Ascending aorta (tissue), 2 donors: ENCODE measurements at places on chromosomes 1 and 21. TPM values are rescaled to one million over a fixed set of nuclear protein-coding genes. Genes with fewer than 3 reads are reported as not detected.

MATN1 gene
- total RNA-seq = 0.85 TPM

CNTN2 gene
- 0.32 TPM for total RNA-seq

TGFB2 gene
- total RNA-seq = 9.9 TPM

MYBPHL gene
- not detected for total RNA-seq

OPTC gene
- not detected for total RNA-seq

RBM11 gene
- total RNA-seq = not detected

NUP133 gene
- total RNA-seq = 9.3 TPM

PCAT6 gene
- not detected for total RNA-seq

KRTAP11-1 gene
- total RNA-seq = not detected

GRCh38 chr1:82197606-82198005, 396.9 kb downstream of the ADGRL2 start:
- no peaks in the 10 kb centered on the region for H3K36me3 ChIP-seq
- no peaks in the 10 kb centered on the region for H3K4me1 ChIP-seq
- no peaks in the 10 kb centered on the region for H3K27me3 ChIP-seq
- H3K27ac ChIP-seq = no peak overlapping the region

DNA sequence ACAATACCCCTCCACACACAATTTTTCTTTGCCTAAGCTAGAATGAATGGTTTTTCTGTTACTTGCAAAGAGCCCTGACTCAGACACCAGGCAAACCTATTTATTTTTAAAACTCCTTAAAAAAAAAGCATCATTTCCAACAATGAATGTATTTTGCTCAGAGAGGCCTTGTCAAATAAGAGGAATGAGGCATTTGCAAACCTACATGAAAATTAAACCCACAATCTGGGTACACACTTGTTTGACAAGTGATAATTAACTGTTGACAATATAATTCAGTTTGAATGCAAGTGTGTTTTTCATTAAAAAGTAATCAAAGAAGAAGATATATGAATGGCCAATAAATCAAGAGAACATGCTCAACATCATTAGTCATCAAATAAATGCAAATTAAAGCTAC, 339.5 kb downstream of the PTPRU start:
- no peaks in the 10 kb centered on the region for H3K27me3 ChIP-seq
- DNase-seq = no peak
- no peak overlapping the region for H3K27ac ChIP-seq
- no peaks in the 10 kb centered on the region for H3K36me3 ChIP-seq
- H3K4me3 ChIP-seq = no peak overlapping the region

DNA sequence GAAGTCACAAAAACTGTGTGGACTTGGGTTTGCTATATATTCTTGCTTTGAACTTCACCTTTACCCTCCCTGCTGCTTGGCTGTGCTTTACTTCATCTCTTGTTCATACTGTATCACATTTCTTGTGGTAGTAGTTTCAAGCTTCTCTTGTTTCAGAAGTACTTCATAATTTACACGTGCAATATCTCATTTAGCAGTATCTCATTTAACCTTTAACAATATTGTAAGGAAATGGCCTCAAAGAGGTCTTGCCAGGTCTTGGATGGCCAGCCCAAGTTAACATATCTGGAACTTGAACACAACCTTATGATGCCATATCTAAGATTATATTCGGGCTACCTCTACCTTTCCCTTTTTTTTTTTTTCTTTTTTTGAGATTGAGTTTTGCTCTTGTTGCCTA, 1.7 kb upstream of the TRIM45 start:
- no peaks in the 10 kb centered on the region for H3K36me3 ChIP-seq
- no peaks in the 10 kb centered on the region for H3K27me3 ChIP-seq
- H3K27ac ChIP-seq = no peak overlapping the region
- peaks cover 3% of the 10 kb centered on the region for H3K4me1 ChIP-seq
- no peak for DNase-seq
- no peak overlapping the region for H3K4me3 ChIP-seq

GRCh38 chr1:44621841-44622286, 52.4 kb downstream of the TMEM53 start:
- no peak for DNase-seq
- H3K4me3 ChIP-seq = no peak overlapping the region
- no peak overlapping the region for H3K27ac ChIP-seq
- H3K4me1 ChIP-seq = no peaks in the 10 kb centered on the region
- H3K36me3 ChIP-seq = no peaks in the 10 kb centered on the region

DNA sequence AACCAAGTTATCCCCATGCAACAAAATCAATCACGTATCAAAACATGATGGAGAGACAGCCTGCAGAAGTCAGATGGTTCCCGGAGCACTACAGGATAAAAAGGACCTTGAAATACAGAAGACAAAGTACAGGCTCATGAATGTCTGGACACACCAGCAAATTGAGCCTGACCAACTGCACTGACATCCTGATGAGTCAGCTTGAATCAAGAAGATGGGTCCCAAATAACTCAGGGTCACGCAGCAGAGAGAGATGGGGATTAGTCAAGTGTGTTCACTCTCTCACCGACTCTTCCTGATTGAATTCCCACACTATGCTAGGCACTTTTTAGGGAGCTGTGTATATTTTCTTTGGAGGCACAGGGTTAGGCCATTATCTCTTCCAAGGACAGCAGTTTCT, 71.1 kb upstream of the DIRAS3 start:
- DNase-seq = no peak
- H3K4me3 ChIP-seq = no peak overlapping the region
- H3K36me3 ChIP-seq = no peaks in the 10 kb centered on the region
- H3K4me1 ChIP-seq = no peaks in the 10 kb centered on the region

- no peaks in the 10 kb centered on the region for H3K27me3 ChIP-seq
- H3K4me3 ChIP-seq = no peak overlapping the region
- no peaks in the 10 kb centered on the region for H3K4me1 ChIP-seq
- no peak for DNase-seq
These were observed 121.2 kb downstream of the EPHB2 start for GRCh38 chr1:22831729-22832413.

DNA sequence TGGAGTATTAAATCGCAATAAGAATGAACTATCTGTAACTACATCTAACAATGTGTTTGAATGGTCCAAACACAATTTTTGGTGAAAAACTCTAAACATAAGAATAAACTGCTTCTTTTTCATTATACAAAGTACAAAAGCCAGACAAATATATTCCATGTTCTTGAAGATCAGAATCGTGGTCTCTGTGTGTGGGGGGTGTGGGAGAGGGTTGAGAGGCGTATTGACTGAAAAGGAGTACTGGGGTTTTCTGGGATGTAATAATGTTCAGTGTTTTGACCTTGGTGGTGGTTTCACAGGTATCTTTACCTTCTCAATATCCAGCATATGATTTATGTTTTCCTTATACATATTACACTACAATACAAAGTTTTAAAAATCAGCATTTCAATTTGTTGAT, 764 bp upstream of the CFH start:
- H3K4me3 ChIP-seq = no peak overlapping the region
- H3K4me1 ChIP-seq = no peaks in the 10 kb centered on the region
- no peaks in the 10 kb centered on the region for H3K36me3 ChIP-seq
- H3K27ac ChIP-seq = no peak overlapping the region

GRCh38 chr1:160576390-160576789, 2.9 kb downstream of the CD84 start:
- no peak overlapping the region for H3K4me3 ChIP-seq
- H3K27me3 ChIP-seq = no peaks in the 10 kb centered on the region
- no peak for DNase-seq
- H3K4me1 ChIP-seq = no peaks in the 10 kb centered on the region
- H3K27ac ChIP-seq = no peak overlapping the region

- H3K36me3 ChIP-seq = no peaks in the 10 kb centered on the region
- no peaks in the 10 kb centered on the region for H3K4me1 ChIP-seq
- H3K27me3 ChIP-seq = no peaks in the 10 kb centered on the region
- no peak for DNase-seq
These were observed 139.8 kb upstream of the USH2A start for GRCh38 chr1:216563087-216563486.

DNA sequence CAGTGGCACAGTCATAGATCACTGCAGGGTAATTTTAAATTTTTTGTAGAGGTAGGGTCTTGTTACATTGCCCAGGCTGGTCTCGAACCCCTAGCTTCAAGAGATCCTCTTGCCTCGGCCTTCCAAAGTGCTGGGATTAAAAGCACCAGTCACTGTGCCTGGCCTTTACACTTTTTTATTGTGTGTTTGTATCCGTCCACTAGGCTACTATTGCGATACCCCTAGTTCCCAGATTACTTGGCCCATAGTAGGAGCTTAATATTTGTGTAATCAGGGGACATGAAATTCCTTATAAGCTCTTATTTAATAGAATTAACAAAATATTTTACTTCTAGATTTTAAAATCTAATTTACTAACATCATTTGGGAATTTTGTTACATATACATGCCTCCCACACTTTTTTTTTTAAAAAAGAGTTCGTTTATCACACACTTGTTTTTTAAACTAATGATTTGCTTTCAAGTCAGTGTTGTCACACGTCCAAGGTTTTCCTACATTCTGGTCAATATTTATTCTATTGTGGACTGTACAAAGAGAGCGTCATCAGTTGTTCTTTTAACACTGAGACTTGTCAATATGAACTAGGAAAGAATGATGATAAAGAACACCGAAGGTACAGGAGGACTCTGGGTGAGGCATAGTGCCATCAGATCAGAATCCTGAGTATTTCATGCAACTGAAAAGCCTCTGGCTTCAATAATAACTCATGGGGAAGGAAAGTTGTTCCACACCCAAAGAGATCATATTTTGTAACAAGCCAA, 63.7 kb downstream of the LEPR start:
- no peak overlapping the region for H3K4me3 ChIP-seq
- DNase-seq = no peak
- H3K27me3 ChIP-seq = no peaks in the 10 kb centered on the region
- no peaks in the 10 kb centered on the region for H3K4me1 ChIP-seq

- DNase-seq = no peak
- H3K36me3 ChIP-seq = no peaks in the 10 kb centered on the region
- no peaks in the 10 kb centered on the region for H3K27me3 ChIP-seq
- H3K4me1 ChIP-seq = peaks cover 3% of the 10 kb centered on the region
These were observed 170.2 kb downstream of the PLPP3 start for GRCh38 chr1:56409112-56409691.

- H3K27ac ChIP-seq = no peak overlapping the region
- H3K27me3 ChIP-seq = no peaks in the 10 kb centered on the region
- DNase-seq = no peak
- H3K4me1 ChIP-seq = no peaks in the 10 kb centered on the region
- H3K36me3 ChIP-seq = no peaks in the 10 kb centered on the region
These were observed 36.4 kb downstream of the BTG3 start for GRCh38 chr21:17576080-17576835.

- H3K27me3 ChIP-seq = no peaks in the 10 kb centered on the region
- H3K27ac ChIP-seq = no peak overlapping the region
- no peaks in the 10 kb centered on the region for H3K4me1 ChIP-seq
- H3K4me3 ChIP-seq = no peak overlapping the region
- DNase-seq = no peak
These were observed 26.6 kb upstream of the HPDL start for GRCh38 chr1:45299981-45300668.

DNA sequence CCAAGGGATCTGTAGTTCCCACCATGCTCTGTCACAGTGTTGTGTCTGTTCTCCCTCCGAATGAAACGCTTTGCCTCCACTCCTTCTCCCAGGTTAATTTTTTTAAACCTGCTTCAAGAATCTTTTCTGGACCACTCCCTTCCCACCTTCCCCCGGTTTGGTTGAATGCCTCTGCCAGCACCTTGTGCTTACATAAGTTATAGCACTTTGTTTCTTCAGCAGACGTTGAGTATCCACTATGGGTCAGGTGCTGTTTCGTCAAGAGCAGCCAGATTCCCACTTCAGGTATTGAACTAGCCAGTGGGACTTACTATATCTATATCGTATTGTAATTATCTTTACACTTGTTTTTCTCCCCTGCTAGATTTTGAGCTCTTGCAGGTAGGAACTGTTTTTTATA, 27.6 kb downstream of the TTF2 start:
- peaks cover under 1% of the 10 kb centered on the region for H3K4me1 ChIP-seq
- peaks cover 7% of the 10 kb centered on the region for H3K36me3 ChIP-seq
- no peak for DNase-seq
- no peaks in the 10 kb centered on the region for H3K27me3 ChIP-seq

- no peaks in the 10 kb centered on the region for H3K36me3 ChIP-seq
- no peaks in the 10 kb centered on the region for H3K27me3 ChIP-seq
- no peak for DNase-seq
- peaks cover 17% of the 10 kb centered on the region for H3K4me1 ChIP-seq
These were observed 80.6 kb upstream of the C1orf105 start for GRCh38 chr1:172339842-172340241.

- no peaks in the 10 kb centered on the region for H3K36me3 ChIP-seq
- no peaks in the 10 kb centered on the region for H3K27me3 ChIP-seq
- H3K4me1 ChIP-seq = no peaks in the 10 kb centered on the region
- no peak overlapping the region for H3K4me3 ChIP-seq
- no peak for DNase-seq
These were observed 316.2 kb downstream of the HMCN1 start for GRCh38 chr1:186050360-186050759.

DNA sequence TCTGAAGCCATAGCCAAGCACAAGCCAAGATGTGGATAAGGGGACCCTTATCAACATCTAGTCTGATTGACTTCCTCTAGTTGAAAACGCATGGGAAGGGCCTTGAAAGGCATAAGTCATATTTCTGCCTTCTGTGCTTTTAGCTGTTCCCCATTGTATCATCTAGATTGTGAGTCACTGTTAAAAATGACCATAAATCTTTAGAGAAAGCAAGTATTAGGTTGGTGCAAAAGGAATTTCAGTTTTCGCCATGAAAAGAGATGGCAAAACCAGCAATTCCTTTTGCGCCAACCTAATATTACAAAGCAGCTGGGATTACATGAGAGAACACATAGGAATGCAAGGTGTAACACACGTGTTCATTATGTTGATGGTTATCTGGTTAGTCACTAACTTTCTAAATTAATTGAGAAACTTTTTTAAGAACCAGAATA, 63.6 kb downstream of the CLIC6 start:
- no peak for DNase-seq
- no peaks in the 10 kb centered on the region for H3K27me3 ChIP-seq
- no peaks in the 10 kb centered on the region for H3K36me3 ChIP-seq
- no peak overlapping the region for H3K4me3 ChIP-seq
- no peaks in the 10 kb centered on the region for H3K4me1 ChIP-seq

DNA sequence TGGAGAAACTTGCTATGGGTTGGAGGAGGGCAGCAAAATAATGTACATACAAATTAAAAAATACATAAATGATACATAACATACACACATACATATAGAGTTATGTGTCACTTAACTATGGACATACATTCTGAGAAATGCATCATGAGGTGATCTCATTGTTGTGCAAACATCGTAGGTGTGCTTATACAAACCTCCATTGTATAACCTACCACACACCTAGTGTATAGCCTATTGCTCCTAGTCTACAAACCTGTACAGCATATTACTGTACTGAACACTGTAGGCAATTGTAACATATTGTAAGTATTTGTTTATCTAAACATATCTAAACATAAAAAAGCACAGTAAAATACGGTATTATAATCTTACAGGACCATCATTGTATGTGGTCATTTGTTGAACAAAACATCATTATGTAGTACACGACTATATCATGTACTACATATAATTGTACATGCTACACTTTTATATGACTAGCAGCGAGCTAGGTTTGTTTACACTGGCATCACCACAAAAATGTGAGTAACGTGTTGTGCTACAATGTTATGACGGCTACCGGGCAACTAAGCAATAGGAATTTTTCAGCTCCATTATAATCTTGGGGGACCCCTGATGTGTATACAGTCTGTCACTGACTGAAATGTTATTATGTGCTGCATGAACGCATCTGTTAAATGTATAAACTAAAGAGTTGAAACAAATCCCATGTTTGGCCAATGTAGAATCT, 35.5 kb downstream of the ITGB3BP start:
- H3K27me3 ChIP-seq = no peaks in the 10 kb centered on the region
- H3K4me3 ChIP-seq = no peak overlapping the region
- no peak overlapping the region for H3K27ac ChIP-seq
- no peak for DNase-seq

- DNase-seq = peak; percentile 93
- no peaks in the 10 kb centered on the region for H3K36me3 ChIP-seq
- H3K4me1 ChIP-seq = peaks cover 43% of the 10 kb centered on the region
- H3K4me3 ChIP-seq = peak overlapping the region; percentile 79
- no peaks in the 10 kb centered on the region for H3K27me3 ChIP-seq
- H3K27ac ChIP-seq = peak overlapping the region; percentile 100
These were observed 747 bp upstream of the ENAH start for GRCh38 chr1:225653463-225654276.
